ENCODE measurements at places on chromosomes 6 and 20.
A peak's percentile ranks its signal among the peaks of the same experiment; 100 is the strongest.

GRCh38 chr20:16393297-16393696 lies 180.0 kb downstream of the KIF16B start:
- DNase-seq, result no peak

GRCh38 chr6:11960909-11961779 lies 51.0 kb upstream of the HIVEP1 start:
- no peak for DNase-seq

GRCh38 chr6:7541175-7542064 lies at the start of gene DSP:
TSS of gene DSP (plus strand) at chr6:7541671. CDS start at chr6:7541916, 245 bp downstream.
- peak; percentile 83 for DNase-seq

GRCh38 chr6:158684745-158685324 lies 35.0 kb downstream of the SYTL3 start:
- DNase-seq, result no peak

GRCh38 chr6:285030-285771 lies 7.1 kb upstream of the DUSP22 start:
- DNase-seq, result no peak

GRCh38 chr6:150025201-150025917 lies at the start of gene RAET1L:
TSS of gene RAET1L (minus strand) at chr6:150025532. CDS start at chr6:150025471, 61 bp downstream.
- peak; percentile 91 for DNase-seq

DNA sequence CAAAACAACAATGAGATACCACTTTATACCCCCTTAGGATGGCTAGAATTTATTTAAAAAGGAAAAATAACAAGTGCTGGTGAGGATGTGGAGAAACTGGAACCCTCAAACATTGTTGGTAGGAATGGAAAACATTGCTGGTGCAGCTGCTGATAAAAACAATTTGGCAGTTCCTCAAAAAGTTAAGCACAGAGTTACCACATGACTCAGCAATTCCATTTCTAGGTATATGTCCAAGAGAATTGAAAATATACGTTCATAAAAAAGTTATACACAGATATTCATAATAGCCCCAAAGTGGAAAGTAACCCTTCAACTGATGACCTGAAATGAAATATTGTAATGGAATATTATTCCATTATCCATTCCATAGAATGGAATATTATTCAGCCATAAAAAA lies 55.0 kb downstream of the CD83 start:
- DNase-seq, result no peak

DNA sequence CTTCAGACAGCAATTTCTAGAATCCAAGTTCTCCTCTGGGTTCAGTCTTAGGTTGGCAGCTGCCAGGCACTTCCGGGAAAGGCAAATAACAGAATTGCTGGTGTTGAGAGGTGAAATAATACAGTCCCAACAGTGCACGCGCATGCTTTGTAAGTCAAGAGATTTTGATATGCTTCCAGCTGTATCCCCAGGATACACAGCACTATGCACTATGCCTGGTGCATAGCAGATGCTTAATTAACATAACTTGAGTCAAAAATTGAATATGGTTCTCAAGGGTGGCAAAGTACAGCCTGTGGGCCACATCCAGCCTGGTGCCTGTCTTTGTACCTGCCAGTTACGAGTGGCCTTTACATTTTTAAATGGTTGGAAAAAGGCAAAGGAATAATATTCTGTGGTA lies 18.9 kb upstream of the PMEPA1 start:
- no peak for DNase-seq

DNA sequence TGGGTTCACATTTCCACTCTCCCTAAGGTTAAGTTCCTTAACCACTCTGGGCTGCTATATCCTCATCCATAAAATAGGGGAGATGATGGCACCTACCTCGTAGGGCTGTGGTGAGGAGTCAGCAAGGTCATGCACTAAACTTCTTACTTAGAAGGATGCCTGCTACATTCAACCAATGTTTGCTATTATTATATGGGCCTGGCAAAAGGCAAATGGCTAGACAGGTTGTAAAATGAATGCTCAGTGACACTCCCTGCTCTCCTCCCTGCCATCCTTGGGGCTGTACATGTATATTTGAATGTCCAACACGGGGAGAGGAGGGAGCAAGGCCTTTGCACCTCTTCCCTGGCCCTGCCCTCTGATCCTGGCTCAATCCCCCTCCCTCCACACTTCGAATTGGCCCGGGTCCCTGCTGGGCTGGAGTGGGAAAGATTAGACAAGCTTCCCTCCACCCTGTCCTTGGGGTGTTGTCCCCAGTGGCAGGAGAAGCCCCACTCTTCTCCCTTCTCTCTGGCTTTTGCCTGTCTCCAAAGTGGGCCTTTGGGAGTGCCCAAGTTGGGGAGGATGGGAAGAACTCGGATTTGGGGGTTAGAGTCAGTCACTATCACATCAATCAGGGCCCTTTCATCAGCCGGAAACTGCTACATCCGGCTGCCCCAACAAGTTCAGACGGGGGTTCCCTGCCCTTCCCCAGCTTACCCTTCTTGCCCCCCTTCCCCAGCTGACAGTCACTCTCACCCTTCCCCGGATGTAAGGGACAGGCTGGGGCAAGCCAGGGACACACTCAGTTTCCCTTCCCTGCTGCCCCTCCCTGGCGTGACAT lies 36.3 kb upstream of the VEGFA start:
- DNase-seq, result no peak

DNA sequence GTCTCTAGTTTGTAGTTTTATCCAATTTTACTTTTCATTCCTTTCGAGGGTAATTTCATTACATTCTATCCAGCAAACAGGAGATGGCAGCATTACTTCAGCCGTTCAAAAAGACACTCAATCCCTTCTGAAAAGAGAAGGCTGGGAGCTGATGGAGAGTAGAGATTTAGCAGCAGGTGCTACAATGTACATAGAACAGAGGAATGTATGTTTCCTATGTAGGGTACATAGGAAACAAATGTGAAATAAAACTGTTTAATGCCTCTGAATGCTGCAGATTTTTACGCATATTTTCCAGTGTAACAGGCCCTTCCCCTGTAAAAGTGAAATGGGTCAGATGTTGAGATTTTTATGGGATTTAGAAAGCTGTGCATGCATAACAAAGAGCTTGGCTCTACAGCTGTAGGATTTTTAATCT lies 16.0 kb downstream of the RPS12 start:
- peak; percentile 69 for DNase-seq

GRCh38 chr6:13710552-13711323 lies 897 bp downstream of the RANBP9 start:
- DNase-seq, result peak; percentile 62

- peak; percentile 66 for DNase-seq
Measured at GRCh38 chr6:28953039-28953584, 29.3 kb upstream of the TRIM27 start.

DNA sequence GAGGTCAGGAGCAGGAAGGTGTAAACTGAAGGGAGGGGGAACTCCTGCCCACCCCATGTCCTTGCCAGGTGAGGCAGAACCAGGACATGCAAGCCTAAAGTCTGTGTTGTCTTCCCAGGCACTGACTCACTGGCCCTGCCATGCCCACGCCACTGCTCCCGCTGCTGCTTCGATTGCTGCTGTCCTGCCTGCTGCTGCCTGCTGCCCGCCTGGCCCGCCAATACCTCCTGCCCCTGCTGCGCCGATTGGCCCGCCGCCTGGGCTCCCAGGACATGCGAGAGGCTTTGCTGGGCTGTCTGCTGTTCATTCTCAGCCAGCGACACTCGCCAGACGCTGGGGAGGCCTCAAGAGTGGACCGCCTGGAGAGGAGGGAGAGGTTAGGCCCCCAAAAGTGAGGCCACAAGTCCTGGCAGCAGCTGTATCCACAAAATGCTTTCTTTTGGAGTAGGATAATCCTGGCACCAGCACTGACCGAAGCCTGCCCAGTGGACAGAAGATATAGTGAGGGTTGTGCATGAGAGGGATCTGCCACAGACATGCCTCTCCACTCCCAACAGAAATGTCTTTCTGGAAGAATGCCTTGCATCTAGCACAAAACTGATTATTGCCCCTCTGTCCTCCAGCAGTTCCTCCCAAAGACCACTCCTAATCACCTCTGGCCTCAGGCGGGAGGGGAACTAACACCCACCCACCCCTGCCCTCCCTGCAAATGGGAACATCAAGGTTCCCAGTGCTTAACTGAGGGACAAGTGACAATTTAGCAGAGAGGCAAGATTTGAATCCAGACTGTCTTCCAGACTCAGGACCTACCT lies 812 bp downstream of the MYMX start:
- DNase-seq, result peak; percentile 84

- DNase-seq, result peak; percentile 44
Measured at GRCh38 chr20:4947817-4948559, 53.3 kb downstream of the SLC23A2 start.

GRCh38 chr6:137799950-137800568 lies 67.0 kb upstream of the TNFAIP3 start:
- DNase-seq, result peak; percentile 65

DNA sequence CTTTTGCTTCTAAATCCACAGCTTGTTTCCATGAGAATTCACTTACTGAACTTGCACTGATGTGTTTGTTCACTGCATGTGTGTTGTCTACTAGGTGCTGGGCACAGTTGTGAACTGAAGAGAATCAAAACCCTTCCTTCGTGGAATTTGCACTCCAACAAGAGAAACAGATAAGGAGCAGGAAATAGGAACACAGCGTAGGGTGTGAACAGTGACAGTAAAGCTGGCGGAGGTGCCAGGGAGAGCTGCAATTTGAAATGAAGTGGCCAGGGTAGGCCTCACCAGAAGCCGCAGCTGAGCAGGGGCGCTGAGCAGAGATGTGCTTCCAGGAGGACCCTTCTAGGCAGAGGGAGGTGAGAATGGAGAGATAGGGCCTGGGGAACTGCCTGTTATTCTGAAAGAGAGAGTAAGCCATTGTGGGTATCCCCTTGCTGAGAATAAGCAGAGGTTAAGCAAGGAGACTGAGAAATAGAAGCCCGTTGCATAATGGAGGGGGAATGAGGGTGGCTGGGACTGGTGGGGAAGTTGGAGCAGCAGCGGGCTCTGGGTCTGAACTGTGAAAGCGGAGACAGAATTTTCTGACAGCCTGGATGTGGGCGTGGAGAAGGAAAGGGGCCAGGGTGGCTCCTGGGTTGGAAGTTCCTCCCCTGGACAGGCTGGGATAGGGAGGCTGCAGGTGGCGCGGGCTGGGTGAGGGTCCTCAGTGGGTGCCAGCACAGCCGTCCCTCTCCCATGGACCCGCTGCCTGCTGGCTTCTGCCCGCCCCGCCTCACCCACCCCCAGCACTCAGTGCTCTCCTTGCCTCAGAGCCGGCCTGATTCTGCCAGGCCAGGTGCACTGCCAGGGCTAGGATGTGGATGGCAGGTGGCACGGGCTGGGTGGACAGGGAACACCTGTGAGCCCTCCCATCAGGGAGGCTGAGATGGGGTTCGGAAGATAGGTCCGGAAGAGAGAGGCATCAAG lies 114.7 kb upstream of the AFDN start:
- no peak for DNase-seq

- no peak for DNase-seq
Measured at GRCh38 chr6:66128656-66129055, 421.6 kb upstream of the EYS start.

GRCh38 chr6:138622967-138623366 lies 123.7 kb upstream of the NHSL1 start:
- no peak for DNase-seq

DNA sequence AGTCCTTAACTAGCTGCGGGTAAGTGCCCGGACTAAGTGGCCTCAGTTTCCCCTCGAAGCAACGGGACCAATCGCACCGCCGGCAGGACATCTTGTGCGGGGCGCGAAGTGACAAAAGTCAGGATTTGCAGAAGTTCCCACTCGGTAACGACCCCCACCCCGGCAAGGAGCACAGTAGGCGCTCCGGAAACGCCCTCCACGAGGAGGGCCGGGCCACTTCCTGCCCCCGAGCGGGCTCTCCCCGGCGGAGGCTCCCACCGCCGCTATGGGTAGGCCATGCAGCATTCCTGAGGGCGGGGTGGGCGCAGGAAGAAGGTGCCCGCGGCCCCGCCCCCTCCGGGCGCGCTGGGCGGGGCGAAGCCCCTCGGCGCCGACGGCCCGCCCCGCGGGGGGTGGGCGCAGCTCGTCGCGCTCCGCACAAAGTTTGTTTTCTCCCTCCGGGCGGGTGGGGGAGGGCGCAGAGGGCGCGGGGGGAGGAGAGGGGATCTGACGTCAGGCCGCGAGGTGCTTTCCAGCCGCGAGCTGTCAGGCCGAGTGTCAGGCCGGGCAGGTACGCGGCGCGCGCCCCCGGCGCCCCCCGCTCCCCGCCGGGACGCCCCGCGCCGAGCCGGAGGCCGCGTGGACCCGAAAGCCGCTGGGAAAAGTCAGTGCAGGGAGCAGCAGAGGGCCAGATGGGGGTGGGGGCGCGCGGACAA lies at the start of gene TGIF2:
Gene TGIF2, plus strand, starts transcription at position 495 of the 695 bp plus-strand sequence. CDS start 5,178 bp downstream, outside the sequence.
- DNase-seq, result peak; percentile 77

GRCh38 chr20:3783068-3783489 lies 1.8 kb upstream of the SPEF1 start:
- no peak for DNase-seq

DNA sequence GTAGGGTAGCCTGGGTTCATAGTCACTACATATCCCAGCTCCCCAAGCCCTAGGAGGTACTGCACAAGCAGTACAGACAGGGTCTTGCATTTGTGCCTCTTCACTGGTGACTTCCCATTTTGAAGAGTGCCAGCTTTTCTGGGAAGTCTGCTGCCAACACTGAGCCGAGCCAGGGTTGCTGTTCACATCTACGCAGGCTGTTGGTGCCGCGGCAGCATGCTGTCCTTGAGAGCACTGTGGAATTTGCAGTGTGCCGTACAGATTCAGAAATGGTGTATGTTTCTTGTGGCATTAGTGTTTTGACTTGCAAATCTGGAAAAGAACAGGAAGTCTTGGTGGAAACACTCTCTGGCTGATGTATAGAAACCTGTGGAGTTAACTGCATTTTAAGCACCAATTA lies 67.5 kb downstream of the JARID2 start:
- peak; percentile 34 for DNase-seq

DNA sequence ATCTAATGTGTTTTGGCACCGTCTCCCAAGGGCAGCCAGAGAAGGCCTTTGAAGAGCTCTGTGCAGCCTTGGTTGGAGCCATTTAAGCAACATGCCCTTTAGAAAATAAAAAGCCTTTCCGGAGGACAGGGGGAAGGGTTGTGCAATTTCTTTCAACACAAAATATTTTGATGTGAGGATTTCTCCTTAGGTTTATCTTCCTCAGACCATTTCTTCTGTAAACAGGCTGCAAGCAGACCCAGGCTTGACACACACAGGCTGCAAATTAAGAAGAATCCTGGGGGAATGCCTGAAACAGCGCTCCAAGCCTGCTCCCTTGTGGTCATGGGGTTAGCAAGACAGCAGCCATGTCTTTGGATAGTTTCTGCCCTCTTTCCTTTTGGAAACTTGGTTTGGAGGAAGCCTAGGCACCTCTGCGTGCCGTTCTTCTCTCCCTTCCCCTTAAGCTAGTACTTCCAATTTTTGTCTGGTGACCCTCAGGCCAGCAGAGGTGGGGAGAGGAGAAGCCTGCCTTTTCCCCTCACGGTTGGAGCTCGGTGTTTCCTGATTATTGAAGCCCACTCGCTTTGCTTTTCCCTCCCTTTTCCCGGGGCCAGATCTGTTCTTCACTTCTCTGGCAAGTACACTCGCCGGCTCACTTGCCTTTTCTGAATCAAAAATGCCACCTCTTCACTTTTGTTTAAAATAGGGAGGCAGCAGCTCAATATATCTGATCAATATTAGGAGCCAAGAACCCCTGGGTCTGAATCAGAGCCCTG lies 39.6 kb upstream of the NOX3 start:
- DNase-seq, result peak; percentile 78

- DNase-seq, result no peak
Measured at GRCh38 chr20:16714242-16714641, 15.6 kb upstream of the SNRPB2 start.

Data from GM23248 (cell line).